ENCODE measurements at places on chromosomes 5 and 9.

GRCh38 chr9:18260521-18260920 is 213.4 kb upstream of the ADAMTSL1 start:
- peak; percentile 78 for DNase-seq

GRCh38 chr9:126531591-126531990 is 82.1 kb upstream of the LMX1B start:
- no peak for DNase-seq

DNA sequence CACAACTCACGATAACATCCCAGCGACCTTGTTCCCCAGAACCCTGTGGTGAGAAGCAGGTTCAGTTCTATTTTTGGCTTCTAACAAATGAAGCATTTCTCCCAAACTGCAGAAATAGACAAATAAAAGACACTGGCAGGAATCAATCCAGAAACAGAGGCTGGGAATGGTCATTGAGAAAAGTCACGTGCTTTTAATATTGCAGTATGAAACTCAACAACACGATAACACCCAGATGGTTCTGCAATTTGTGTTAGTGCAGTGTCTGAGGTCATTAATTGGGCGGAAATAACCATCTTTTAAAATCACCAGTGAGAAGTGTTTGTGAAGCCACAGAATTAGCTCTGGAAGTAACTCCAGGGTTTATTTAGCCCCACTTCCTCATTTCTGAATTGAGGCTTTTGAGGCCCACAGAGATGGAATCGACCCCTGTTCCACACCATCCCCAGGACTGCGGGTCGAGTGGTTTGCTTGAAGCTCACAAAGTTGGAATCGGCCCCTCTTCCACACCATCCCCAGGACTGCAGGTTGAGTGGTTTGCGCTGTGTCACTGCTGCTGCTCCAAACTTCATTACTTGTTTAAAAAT is 164.7 kb upstream of the IRX4 start:
- DNase-seq, result no peak

- DNase-seq, result no peak
Observed at GRCh38 chr5:10987276-10987924, 226.4 kb upstream of the DAP start.

- DNase-seq, result no peak
Observed at GRCh38 chr5:9654886-9655285, 24.7 kb upstream of the TAS2R1 start.

DNA sequence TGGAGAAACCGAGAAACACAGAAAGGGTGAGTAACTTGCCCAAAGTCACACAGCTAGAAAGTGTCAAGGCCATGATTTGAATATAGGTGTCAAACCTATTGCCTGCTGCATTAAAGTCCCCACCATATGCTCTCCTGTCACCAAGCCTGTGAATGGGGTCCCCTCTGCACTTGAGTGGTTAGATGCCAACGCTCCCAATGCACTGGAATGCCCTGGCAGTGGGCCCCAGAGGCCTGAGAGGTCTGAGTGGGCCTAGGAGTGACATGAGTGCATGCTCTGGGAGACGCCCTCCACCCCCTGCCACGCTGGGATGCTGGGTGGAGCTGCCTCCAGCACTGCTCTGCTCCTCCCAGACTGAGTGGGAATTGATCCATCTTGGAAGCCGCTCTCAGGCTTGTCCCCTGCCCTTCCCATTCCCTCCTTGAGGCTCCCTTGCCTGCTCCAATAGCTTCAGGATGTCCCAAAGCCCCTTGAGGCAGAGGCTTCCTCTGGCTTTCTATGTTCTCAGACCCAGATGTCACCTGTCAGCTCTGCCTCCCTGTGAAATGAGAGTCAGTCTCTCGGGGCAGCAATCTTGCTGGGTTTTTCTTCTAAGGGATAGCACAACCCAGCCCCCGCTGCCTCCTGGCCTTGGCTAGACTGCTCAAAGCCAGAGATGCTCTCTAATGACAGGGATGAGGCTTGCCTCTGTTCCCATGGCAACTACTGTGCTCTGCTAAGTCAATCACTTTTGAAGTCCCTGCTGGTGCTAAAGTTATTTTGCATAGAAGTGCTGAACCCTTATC is 6.6 kb upstream of the ARSI start:
- DNase-seq, result no peak

- DNase-seq, result no peak
Observed at GRCh38 chr5:128126241-128126640, 42.7 kb downstream of the SLC12A2 start.

- DNase-seq, result peak; percentile 12
Observed at GRCh38 chr5:134177369-134178095, 782 bp upstream of the SKP1 start.

DNA sequence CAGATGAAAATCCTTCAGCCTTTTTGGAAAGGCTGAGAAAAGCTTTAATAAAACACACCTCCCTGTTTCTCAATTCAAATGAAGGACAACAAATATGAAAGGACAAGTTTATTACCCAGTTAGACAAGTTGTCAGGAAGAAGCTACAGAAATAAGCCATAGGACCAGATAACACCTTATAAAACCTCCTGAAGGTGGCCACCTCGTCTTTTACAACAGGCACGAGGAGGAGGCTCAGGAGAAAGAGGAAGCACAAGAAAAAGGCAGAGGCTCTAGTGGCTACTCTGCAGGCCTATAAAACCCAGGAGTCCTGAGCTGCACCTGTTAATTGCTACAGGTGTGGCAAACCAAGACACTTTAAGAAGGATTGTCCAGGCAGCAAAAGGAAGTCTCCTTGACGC is 352.1 kb upstream of the CDH18 start:
- DNase-seq, result no peak

DNA sequence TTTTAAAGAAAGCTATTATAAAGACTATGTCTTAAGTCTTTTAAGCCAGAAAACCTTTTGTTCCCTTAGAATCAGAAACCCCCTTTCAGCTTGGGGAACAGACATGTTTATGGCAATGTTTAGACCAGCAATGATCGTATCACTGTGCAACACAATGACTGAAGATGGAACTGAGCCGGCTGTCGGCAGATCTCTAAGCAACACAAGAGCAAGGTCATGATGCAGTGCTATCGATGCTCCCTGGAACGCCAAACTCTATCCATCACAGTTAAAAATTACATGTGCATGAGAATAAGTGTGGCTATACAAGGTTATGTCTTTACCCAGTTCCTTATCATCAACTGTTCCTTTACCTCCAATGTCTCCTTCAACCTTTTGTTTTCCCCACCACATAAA is 1.8 kb upstream of the RNF44 start:
- no peak for DNase-seq

GRCh38 chr9:69190086-69190862 is 16.2 kb downstream of the TJP2 start:
- DNase-seq, result no peak

DNA sequence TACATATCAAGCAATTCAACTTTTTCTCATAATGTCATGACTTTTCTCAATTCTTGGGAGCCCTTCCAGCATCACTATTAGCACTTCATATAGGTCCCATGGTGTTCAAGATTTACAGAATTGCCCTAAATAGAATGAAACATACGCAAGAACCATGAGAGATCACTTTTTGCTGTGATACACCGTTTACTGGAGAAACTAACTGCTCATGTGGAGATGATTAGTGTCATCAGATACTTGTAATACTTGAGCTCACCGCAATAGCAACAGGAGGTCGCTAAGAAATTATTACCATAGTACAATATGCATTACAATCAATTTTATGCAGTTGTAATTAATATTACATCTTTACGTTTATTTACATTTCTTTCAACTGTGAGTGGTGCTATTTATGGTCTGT is 4.8 kb upstream of the PCSK5 start:
- DNase-seq, result no peak

DNA sequence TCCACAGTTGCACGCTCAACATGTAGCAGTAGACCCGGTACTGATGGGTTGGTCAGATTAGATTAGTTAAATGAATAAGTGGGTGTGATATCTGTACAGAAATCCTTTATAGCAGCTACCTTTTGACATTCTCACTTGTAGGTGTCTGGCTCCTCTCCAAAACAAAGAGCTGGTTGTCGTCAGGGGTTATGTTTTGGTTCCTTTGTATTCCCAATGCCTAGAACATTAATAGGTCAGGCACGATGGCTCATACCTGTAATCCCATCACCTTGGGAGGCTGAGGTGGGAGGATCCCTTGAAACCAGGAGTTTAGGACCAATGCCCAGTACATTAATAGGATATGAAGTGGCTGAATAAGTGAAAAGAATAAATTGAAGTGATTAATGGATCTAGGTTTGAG is 182.1 kb downstream of the SNCAIP start:
- DNase-seq, result no peak

GRCh38 chr5:43242196-43242595 is 50.2 kb downstream of the NIM1K start:
- no peak for DNase-seq

DNA sequence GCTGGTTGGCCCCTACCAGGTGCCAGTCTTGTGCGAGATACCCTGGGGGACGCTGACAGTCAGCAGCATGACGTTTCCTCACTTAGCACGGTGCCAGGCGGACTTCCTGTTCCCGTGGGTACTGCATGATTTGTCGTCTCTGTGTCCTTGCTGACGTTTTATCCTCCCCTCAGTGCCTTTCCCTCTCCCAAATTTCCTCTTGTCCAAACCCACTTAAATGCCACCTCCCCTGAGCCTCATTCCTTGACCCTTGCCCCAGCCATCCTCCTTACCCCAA is 60.6 kb upstream of the SAP30L start:
- DNase-seq, result no peak

DNA sequence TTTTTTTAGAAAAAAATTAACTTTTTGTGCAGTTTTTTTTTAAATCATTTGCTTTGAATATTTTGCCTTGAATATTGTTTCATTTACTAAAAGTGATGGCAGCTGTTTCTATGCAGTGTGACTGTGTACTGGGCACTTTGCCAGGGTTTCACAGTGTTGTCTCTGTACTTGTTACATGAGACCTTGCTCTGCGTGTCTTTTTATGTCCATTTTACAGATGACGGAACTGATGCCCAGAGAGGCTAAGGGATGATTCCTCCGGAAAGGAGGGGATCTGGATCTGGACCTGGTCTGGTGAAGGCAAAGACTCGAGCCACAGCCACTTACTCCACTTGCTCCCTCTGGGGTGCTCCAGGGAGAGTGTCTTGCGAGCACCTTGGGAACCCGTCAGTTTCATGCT is 124.8 kb upstream of the PTCH1 start:
- DNase-seq, result no peak

DNA sequence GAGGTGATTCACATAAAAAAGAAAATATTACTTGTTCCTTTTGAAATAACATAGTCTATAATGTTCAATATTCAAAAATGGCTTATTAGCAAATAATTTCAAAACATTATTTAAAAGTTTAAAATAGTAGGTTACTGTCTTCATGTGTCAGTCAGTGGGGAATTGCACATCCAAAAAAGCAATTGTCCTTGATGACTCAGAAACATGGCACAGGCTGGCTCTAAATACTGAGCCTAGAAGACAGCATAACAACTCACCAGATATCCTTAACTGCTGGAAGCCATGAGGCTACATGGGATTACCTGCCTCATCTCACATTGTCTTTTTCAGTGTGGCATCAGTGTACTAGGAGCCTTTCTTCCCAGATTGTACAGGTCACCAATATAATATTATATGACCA is 439.5 kb upstream of the RGMB start:
- DNase-seq, result no peak

DNA sequence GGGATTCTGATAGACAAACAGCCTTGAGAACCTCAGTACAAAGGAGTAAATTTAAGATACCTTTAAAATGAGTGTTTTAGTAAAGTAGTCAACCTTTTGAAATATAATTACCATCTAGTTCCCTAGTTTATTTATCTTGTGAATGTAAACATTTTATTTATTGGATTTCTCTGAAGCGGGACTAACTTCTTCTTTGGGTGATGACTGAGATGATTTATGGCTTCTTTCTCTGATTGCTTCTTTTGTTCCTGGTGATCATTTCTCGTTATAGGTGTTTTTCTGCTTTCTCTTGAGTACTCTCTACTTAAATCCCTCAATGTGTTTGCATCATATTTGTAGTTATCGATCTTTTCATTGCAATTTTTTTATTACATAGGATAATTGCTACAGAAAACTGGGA is 33.2 kb downstream of the PRDM6 start:
- DNase-seq, result no peak

DNA sequence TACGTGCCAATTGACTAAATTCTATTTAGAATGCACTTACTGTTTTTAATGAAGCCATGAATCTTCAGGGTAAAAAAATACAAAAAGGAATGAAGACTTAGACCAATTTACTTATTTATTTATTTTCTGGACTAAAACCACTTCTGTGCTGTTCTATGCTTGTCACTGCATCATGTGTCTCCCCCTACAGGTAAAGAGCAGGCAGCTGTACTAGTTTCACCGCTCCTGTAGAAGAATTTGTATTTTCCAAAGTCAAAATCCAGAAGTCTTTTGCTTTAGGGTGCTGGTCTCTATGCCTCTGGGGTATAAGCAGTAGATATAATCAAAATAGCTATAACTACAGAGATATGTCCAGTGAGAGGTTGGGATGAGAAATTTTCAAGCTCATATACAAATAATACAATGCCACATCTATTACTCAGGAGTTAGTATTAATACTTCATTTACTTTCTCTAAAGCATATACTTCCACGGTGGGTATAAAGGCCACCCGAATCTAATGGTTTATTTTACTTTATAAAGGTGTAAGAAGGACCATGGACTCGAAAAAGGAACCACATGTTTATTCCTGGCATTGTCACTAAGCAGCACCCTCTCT is 591.5 kb downstream of the RAB3C start:
- DNase-seq, result peak; percentile 48

DNA sequence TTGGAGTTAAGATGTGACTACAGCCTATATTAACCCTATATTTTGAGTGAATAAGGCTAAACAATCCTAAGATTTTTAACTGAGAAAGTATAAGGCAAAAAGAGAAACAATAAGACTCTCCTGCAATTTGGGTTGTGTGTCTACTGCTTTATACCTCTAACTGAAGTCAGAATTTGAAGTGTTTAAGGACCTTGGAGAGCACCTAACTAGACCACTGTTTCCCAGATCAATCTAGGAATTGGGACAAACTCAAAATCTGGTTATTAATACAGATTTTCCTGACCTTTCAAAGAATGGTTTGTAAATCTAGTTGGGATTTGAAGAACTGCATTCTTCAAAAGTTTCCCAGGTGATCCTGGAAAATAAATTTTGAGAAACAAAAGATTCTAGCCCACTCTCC is 42.1 kb downstream of the GABRA1 start:
- peak; percentile 2 for DNase-seq

GRCh38 chr5:72302171-72302570 is 17.9 kb downstream of the MRPS27 start:
- DNase-seq, result no peak

DNA sequence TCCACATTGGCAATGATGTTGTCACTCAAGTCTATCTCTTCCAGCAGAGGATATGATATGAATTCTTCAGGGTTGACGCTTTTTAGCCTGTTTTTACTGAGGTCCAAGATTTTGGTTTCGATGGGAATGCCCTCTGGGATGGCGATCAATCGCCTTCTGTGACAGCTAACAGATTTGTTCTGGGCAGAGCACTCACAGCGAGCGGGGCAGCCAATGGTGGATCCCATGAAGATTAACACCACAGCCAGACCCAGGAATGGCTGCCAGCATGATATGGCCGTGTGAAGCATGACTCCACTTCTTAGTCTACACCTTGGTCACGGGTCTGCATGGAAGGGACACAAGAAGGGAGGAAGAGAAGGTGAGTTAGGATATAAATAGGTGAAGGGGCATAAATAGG is 377.1 kb upstream of the C9orf72 start:
- DNase-seq, result no peak

GRCh38 chr5:96244696-96245095 is 188.4 kb downstream of the PCSK1 start:
- DNase-seq, result no peak

GRCh38 chr9:73426269-73426668 is 274.6 kb downstream of the ANXA1 start:
- DNase-seq, result no peak

Measured in urothelium cell line (cell line).